NCI-H1105 treated with DMSO at 0.1 percent for 48 hours (cell line): ENCODE measurements at places on chromosomes 11 and 22.

- DNase-seq, result no peak
Observed at GRCh38 chr22:28812516-28812915, 12.1 kb upstream of the XBP1 start.

GRCh38 chr11:29801561-29801960 is 215.3 kb downstream of the KCNA4 start:
- no peak for DNase-seq

DNA sequence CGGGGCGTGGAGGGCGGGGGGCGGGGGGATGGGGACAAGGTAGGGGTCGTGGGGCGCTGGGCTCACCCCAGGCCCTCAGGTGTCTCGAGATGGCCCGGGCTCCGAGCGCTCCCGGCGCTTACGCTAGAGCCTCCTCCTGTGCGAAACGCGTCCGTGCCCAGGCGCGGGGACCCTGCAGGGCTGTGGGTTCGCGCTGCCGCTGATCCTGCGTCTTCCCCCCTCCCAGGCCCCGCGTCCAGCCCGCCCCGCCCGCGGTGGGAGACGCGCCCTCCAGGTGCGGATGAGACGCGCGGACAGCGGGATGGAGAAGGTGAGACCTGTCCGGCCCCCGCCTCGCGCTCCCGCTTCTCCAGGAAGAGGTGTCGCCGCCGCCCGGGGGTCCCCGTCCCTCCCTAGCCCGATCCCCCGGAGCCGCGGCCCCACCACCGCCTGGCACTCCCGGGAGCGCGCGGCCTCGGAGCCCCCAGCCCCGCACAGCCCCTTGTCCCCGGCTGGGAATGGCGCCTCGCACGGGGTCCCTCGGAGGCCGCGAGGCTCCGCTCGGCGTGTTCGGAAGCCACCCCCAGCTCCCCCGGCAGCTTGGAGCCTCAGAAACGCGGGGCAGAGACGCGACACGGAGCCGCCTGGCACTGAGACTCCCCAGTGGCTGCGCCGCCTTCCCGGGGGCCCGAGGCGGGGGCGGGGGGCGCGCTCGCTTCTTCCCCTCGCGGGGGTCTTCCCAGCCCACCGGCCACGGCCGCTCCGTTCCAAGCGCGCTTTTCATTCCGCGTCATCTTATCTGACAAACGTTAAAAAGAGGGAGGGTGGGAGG is 27.6 kb upstream of the TOLLIP start:
- no peak for DNase-seq

GRCh38 chr22:43289976-43290721 is 53.0 kb downstream of the SCUBE1 start:
- peak; percentile 31 for DNase-seq
